ENCODE measurements at places on chromosomes 7 and 10.

DNA sequence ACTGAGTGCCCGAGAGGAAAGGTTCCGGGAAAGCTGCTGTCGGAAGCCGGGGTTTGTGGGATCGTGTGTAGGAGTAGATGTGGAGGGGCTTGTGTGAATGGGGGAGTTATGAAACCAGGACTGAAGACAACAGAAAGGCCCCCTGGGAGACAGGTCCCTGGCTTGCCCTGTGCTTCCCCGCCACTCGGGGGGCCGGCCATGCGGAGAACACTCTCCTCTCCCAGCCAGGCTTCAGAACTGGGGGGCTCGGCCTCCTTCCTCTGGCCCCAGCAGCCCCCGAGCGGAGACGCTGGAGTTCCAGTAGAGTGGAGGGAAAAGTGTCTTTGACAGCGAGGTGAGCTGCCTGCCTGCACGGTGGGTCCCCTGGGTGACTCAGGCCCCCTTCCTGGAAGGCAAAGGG, 185.0 kb downstream of the MGMT start:
- no peak for DNase-seq

GRCh38 chr7:125599387-125599786, 669.8 kb upstream of the POT1 start:
- peak; percentile 18 for DNase-seq

DNA sequence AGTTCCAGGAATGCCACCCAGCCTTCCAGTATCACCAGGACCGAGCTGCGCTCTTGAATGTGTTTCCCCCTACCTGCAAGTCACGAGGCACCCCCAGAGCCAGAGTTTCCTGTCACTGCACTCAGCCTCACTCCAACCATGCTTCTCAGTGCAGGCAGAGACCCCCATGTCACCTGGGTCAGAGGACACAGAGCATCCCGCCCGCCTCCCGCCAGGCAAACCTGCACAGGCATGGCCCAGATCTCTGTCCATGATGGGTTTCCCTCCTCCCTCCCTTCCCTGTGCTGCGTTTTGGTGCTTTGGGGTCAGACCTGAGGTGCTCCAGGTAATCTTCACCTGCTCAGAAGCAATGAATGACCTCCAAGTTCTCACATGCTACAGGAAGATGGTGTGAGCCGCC, 3.1 kb upstream of the RET start:
- DNase-seq: no peak

DNA sequence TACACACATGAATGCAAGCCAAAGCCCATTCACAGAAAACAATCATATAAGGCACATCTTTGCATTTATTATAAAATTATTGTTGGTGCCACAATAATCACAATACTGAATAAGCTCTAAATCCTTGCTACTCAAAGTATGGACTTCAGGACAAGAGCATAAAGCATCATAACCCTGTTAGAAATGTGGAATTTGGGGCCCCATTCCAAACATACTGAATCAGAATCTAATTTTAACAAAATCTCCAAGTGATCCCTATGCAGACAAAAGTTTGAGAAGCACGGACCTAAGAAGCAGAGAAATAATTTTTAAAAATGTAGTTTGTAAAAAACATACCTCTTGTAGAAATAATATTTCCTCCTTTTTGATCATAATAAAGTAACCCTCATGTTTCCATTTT, 199.2 kb downstream of the IMMP2L start:
- DNase-seq: no peak

GRCh38 chr10:21519941-21520436, 5.5 kb downstream of the SKIDA1 start:
- peak; percentile 82 for DNase-seq

- no peak for DNase-seq
These were observed 169.1 kb downstream of the BMPER start for GRCh38 chr7:34074421-34074820.

GRCh38 chr7:132836746-132837145, 245.1 kb downstream of the CHCHD3 start:
- no peak for DNase-seq

DNA sequence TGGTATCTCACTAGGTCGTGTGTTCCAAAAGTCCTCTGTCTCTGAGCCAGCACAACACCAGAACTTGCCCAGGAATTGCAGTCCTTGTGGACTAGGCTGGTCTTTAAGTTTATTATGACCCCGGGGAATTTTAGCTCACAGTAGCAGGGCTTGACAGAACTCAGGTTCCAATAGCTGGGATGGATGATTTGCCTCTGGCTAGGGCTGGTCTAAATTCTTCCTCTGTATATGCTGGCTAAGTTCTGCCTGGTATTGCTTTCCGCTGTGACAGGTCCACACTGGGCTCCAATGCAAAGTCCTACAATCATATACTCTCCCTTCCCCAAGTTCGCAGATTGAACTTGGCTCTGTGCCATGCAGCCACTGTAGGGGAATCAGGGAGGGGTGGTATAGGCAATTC, 52.5 kb downstream of the FAS start:
- DNase-seq: no peak

- no peak for DNase-seq
These were observed 14.5 kb downstream of the IFIT5 start for GRCh38 chr10:89428877-89429276.

GRCh38 chr7:945147-945555, 9.3 kb downstream of the ADAP1 start:
- DNase-seq: peak; percentile 57

DNA sequence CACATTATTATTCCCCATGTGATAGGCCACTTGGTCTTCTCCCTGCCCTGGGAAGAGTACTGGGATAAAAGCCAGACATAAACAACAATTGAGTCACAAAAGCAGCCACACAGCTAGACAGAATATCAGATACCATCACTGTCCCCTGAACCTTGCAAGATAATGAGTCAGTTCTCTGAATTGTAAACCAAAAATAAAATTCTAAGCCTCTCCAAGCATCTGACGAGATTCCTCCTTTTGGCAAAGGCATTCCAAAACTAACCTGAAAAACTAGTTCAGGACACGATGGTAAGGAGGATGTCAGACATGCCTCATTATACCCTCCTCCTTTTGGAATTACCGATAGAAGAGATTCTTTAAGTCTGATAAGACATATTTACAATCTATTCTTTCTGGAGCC, 450.7 kb downstream of the HTR7 start:
- no peak for DNase-seq

- no peak for DNase-seq
These were observed 49.2 kb upstream of the ZMIZ1 start for GRCh38 chr10:79019441-79020014.

GRCh38 chr7:44279286-44279685, 46.1 kb downstream of the CAMK2B start:
- DNase-seq: no peak

DNA sequence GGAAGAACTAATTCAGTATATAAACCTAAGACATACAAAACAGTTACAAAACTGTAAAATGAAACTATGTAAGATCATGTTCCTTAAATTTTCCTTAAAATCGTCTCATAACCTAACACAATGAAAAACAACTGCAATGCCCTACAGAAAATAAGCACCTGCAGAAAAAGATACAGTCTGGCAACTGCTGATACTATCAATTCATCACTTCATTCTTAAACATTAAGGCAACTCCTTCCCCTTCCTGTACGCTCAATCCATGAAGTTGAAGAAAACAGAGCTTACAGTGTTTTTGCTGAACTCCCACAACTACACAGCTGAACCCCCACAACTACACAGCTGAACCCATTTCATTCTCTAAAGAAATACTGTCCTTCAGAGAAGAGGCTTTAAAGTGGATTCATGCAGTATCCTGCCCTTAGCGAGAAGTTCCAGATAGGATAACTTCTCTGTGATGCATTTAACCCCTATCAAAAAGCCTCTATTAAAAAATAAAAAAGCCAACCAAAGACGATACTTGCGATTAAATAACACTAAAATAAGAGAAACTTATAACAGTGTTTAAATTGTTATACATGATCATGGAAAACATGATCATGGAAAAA, 50.0 kb downstream of the JMJD1C start:
- DNase-seq: no peak

DNA sequence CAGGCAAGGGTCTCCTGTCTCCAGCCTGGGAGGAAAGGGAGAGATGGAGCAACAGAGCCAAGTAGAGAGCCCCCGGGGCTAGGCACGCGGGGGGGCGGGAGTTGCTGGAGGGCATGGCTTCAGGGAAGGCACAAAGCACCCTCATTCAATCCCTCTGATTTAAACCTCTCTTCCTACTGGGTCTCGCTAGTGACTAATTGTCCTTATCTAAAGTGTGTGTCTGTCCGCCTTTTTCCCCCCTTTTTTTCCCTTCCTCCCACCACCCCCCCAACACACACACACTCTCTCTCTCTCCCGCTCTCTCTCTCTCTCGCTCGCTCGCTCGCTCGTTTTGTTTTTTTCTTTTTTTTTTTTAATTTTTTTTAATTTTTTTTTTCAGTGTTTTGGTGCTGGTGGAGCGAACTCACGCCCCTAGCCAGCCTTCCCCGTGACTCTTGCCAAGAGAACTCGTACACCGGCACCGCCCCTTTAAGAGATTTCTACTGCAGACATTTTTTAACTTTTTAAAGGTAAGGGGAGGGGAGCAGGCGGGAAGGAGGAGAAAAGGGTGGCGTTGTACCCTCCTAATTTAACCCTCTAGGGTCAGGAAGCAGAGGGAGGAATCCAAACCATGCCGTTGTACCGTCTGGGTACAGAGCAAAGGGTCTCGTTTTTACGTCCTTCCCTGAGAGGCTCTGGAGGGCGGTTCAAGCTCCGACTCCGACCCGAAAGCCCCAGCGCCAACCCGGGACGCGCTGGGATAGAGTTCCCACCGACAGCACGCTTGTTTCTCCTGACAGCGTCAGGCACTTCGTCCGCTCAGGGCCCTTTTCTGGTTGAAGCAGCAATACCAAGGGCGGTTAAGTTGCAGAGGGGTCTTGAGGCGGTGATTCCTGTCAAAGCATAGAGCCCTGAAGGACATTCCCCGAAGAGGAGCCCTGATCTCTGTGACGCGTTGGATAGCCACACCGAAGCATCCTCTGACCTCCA, at the start of gene HPSE2:
Gene HPSE2 (minus strand): TSS at position 195 of the 969 bp plus-strand sequence.
- DNase-seq: peak; percentile 37

DNA sequence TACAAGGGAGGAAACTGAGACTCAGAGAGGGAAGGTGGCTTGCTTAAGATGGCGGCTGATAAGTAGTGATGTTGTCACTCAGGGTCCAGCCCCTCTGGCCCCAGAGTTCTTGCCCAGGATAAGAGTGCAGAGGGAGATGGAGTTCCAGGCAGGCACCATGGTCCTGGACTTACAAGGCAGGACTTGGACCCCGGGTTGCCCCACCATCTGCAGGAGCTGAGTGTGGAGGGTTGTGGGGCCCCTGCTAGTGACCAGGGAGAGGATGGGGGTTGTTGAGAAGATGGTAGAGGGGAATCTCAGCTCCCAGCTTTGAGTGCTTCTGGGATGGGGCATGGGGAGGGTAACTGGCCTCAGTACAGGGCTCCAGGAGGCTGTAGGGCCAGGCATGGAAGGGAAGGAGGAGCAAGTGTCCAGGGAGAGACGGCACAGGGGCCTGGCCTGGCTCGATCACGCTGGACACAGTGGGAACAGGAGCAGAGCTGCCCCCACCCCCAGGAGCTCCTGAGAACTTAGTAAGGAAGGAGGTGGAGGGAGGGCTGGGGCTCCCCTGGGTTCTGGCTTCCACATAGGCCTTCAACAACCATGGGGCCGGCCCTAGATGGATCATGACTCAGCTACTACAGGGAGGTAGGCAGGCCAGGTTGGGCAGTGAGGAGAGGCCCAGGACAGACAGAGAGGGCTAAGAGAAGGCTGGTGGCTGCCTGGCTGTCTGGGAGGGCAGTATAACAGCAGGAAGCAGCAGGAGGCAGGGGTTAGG, 28.2 kb downstream of the PPIF start:
- peak; percentile 57 for DNase-seq

GRCh38 chr10:128527711-128528110, 401.5 kb upstream of the MKI67 start:
- no peak for DNase-seq

DNA sequence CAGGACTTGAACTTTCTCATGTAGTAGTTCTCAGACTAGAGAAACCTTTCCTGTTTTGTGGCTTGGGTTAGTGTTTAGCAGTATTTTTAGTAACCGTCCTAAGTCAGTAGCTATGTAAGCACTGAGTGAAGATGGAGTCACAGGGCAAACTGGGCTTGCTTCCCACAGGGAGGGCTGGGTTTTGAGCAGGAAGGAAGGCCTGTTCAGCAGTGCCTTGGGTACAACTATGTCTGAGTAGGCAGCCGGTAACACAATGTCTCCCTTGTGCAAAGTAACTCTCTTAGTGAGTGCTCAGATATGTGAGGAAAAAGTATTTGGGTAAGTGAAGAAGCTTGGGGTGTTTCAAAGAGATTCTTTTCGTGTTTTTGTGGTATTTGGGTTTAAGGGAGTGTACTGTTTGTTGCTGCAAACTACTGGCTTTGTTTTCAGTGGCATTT, 96.4 kb downstream of the CCSER2 start:
- DNase-seq: peak; percentile 14

GRCh38 chr7:77839919-77840318, 41.3 kb downstream of the PHTF2 start:
- peak; percentile 29 for DNase-seq

GRCh38 chr7:124369310-124369709, 336.4 kb upstream of the TMEM229A start:
- DNase-seq: no peak

- DNase-seq: no peak
These were observed 204.3 kb downstream of the PTEN start for GRCh38 chr10:88067737-88068136.

- DNase-seq: no peak
These were observed 24.7 kb downstream of the VWC2 start for GRCh38 chr7:49797987-49798660.

DNA sequence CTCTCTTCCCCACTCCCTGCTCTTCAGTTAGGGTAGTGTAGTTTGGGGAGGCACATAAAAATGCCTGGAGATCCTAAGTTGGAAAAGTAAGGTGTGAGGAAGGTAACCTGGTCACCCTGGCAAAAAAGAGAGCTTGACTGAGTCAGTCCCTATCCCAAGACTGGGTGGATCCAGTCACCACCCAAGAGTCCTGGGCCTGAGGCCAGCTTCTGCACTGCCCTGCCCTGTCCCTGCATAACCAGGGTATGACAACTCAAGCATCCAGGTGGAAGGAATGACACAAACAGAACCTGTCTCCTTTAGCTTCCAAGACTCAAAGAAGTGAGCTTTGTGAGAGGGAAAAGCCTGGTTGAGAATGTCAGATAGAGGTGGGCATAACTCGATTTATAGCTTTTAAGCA, 26.9 kb upstream of the SORBS1 start:
- no peak for DNase-seq

DNA sequence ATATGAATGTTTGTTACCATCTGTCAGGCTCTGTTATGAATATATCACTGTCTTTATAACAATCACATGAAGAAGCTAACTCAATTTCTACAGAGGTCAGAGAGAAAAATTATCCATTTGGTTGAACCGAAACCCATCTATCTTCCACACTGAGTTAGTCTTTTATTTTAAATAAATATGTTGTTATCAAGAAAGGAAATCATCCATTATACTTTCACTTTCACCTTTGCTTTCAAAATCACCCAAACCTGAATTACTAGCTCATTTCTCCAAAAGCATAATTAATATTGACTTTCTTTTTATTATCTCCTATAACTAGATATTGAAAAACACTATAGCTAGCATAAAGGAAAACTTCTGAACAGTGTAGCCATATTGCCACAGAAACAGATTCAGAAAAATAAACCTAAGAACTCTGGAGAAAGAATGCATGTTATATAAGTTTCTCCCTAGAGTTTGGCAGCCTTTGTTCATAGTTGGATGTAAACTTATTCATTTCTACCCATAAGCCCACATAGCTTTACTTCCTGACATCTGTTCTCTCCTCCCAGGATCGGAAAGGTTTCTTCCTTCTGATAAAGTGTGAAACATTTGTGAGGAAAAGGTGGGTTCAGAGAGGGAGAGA, 66.0 kb downstream of the NPSR1 start:
- DNase-seq: peak; percentile 14

All from DMS53 (cell line).